ENCODE measurements at places on chromosomes 13 and 19. TPM values are rescaled to one million over a fixed set of nuclear protein-coding genes. Genes with fewer than 3 reads are reported as not detected.

Gene ZNF317
- total RNA-seq, result 27.9 TPM

DNA sequence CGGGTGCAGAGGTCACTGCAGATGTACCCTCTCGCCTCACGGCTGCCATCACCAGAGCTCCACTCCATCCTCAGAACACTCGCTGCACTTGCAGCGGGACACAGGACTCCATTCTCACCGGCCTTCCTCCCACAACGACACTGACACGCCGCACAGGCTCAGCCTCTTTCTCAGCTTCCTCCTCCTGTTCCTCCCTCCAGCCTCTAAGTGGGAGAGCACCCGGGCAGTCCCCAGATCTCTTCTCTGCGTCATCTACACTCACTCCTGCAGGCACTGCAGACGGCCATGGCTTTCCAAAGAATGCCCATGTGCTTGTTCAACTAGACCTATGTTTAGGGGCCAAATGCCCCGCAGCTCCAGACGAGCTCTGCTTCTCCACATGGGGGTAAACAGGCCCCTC lies 14.3 kb upstream of the FKRP start:
- no peak for DNase-seq

DNA sequence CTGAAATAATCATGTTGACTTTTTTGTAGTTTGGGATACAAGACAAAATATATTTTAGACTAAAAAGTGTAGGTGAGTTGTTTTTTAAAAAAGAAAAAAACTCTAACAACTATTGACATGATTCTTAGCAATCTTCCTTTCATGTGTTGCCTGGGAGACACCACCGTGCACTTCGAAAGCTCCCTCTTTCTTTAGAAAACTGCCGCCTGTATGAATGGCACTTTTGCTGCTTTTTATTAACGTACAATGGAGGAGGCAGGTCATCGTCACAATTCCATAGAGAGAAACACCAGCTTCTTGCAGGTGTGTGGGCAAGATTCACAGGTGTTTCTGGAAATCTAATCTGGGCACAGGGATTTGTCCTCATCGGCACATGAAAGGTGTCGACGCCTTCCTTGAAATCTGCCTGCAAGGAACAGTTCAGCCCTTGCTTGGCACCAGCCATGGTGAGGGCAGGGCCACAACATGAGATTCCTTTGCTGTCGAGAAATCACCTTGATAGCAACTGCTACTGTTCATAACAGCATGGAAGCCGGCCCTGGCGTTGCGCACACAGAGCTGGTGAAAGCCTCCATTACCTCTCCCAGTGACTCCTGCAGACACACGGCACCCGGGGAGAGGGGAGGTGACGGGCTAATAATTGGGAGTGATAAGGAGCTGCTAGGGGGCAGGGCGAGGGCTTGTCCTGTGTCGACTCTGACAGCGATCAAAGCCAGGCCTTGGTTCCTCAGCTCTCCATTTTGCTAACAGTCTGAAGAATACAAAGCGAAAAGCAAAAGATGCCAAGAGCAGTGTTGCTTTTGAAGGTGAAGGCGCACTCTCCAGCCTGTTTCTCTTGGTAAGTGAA lies 66.5 kb downstream of the EFNB2 start:
- DNase-seq, result no peak

DNA sequence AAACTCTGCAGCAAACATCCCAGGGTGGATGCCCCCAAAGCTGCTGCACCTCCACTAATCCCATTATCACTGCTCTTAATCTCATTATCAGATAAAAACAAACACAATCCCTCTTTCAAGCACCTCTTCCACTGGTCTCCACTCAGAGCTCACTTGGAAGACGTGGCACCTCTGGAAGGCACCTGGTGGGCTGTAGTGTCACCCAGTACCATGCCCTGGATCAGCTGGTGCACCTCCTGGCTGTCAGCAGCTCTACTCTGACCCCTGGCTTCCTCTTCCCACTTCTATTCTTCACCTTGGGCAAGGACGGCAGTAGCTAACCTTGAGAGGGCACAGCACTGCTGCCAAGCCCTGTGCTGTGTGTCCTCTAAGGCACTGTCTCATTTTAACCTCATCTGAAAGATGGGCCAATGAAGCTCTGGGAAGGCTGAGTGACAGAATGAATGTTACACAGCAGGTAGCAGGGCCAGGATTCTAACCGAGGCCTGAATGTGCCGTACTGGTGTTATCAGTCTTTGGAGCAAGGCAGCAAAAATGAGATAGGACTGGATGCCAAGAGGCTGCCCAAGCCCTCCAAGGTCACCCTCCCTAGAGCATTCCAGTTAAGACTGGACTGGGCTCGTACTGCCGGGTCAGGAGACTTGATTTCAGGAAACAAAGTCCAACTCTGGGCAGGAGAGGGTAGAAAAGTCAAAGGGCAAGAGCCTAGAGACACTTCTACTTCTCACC lies 7.4 kb downstream of the BRD4 start:
- DNase-seq, result no peak

DNA sequence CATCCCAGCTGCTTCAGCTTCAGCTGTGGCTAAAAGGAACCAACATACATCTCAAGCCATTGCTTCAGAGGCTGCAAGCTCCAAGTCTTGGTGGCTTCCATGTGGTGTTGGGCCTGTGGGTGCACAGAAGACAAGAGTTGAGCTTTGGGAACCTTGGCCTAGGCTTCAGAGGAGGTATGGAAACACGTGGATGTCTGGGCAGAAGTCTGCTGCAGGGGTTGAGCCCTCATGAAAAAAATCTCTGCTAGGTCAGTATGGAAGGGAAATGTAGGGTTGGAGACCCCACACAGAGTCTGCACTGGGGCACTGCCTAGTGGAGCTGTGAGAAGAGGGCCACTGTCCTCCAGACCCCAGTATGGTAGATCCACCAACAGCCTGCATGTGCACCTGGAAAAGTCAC lies 279.3 kb downstream of the MZT1 start:
- DNase-seq, result no peak
